ENCODE measurements at places on chromosomes 2 and 18.

DNA sequence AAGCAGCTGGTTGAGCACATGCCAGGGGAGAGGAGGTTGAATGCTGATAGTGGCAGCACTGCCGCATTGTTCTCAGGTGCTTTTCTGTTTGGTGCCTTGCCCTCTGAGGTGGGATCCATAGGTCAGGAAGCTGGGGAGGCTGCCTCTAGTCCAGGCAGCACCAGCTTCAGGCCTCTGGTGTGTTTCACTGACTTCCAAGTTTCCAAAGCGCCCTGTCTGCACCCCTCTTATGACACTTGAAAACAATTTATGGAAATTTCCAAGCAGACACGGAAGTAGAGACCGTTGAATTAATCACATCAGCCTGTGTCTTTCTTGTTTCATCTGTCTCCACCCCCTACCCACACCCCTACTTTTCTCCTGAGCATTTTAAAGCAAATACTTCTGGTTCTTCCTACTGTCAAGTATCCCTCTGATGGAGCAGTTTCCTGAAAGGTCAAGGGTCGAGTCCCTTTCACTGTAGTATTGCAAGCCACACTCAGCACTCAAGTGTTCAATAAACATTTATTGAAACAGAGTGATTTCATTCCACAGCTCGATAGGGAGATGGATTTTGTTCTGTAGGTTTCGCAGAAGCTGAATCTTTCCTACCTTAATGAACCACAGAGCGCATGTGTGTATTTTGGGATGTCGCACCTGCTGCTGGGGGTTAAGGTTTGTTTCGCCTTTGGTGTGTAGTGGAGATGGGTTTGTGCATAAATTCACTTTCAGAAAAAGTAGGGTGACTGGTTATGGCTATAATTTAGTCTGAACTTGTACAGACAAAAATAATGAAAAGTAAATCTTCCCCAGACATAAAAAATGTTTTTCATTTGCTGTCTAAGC is 21.4 kb downstream of the DGKD start:
- DNase-seq, result no peak

DNA sequence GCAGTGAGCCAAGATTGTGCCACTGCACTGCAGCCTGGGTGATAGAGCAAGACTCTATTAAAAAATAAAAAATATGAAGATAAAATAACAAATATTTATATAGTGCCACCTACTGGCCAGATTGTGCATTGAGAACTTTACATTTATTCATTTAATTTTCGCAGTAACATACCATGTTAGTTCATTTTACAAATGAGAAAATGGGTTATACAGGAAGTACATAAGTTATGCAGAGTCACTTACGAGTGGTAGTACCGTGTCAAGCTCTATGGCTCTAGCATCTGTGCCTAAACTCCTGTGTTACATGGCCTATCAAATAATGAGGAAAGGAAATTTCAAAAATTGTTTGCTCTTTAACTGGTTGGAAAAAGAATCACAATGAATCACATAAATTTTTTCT is 27.9 kb downstream of the RIF1 start:
- DNase-seq, result peak; percentile 22

DNA sequence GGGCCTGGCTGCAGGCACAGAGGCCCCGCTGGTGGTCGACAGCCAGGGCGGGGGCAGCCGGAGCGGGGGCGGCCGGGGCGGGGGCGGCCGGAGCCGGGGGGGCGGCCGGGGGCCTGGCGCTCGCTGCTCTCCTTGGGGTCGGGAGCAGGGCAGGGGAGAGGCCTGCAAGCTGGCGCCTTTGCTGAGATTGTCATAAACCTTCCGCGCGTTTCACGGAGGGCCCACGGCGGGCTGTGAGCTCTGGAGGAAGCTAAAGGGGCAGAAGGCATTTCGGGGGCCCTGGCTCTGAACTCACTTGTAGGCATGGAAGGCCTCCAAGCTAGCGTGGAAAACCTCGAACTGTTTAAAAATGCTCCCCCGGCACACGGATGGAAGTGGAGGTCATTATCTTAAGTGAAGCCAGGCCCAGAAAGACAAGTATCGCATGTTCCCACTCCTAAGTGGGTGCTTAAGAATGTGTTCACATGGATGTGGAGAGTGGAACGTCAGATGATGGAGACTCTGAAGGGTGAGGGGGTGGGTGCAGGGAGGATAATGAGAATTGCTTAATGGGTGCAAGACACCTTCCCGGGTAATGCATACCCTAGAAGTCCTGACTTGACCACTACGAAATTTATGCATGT is 629 bp downstream of the PRELID3A start:
- DNase-seq, result no peak

- no peak for DNase-seq
Measured at GRCh38 chr2:15763106-15763821, 171.6 kb downstream of the DDX1 start.

DNA sequence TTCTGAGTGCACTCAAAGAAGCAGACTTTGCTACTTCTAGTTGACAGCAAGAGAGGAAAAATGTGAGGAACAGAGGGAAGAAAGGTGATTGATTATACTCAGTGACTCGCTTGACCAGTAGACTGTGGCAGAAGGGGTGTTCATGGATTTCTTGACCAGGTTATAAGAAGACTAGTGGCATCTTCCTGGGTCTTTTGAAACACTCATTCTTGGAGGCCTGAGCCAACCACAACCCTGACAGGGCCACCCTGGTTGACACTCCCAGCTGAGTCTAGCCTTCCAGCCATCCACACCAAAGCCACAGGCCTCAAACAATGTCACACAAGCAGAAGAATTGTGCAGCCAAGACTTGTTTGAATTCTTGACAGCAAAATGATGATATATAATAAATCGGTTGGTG is 366.3 kb downstream of the SS18 start:
- DNase-seq, result no peak

- DNase-seq, result peak; percentile 33
Measured at GRCh38 chr2:12127638-12128037, 381.2 kb downstream of the LPIN1 start.

DNA sequence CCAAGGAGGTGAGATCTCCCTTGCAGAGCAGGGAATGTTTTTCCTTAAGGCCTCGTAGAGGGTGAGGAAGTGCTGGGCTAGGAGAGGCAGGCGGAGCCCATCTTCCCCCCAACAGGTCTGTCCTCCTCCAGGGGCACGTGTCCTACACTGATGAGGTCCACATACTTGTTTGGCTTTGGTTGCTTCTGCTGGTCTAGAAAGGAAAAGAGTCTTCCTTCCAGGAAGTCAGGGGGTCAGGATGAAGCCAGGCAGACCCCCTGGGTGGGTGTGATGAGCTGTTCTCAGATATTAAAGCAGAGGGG is 6.0 kb downstream of the SH3BP4 start:
- DNase-seq, result no peak

DNA sequence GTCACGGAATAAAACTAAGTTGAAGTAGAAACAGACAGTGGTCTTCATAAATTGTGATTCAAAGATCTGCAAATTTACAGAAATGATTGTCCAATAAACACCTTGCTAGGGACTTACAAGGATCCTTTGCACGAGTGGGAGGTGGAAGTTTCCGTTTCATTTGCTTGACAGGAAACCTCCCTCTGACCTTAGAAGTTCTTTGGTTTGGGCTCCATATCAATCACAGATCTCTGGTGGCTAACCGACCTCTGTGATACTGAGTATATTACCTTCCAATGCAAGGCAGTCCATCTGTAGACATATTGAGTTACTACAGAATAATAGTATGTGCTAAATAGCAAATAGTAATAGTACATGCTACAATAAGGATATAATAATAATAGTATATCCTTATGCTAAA is 33.7 kb upstream of the RNF152 start:
- DNase-seq, result no peak

DNA sequence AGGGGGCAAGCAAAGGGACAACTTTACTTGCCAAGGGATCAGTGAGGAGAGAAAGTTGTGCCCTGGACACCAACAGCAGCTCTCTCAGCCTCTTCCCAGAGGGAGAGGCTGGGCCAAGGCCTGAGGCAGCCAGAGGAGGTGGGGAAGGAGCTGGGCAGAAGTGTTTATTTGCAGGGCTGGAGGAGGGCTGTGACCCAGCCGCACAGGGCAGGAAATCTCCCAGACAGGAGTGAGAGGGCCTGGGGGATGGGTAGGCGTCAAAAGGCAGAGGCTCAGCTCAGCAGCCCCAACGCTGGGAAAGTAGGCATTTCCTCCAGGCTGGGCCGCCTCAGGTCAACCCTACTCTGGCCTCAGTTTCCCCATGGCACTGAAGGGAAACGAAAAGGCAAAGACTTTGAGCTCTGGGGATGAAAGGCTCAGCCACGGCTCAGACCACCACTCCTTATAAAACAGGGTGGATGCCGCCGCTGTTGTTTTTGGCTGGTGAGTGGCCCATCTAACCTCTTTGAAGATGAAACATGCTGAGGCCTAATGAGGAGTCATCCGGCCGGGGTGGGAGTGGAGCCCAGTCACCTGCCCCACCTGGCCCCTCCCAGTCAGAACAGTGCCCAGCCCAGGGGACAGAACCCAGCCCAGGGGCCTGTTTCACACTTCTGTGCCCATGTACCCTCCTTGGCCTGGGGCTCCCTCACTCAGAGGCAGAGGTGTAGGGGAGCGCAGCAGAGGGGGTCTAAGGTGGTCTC is 21.9 kb upstream of the SEMA4C start:
- no peak for DNase-seq

Data from GM06990 (cell line).